ENCODE measurements at places on chromosomes 1 and 21. TPM values are rescaled to one million over a fixed set of nuclear protein-coding genes. Genes with fewer than 3 reads are reported as not detected.

The WLS gene
- 78.9 TPM for total RNA-seq

The KRTAP11-1 gene
- total RNA-seq: not detected

The PHF13 gene
- 20.0 TPM for total RNA-seq

The OR10K2 gene
- not detected for total RNA-seq

Measured in pericardium fibroblast (primary cell).